ENCODE measurements at places on chromosomes 5 and 9. TPM values are rescaled to one million over a fixed set of nuclear protein-coding genes. Genes with fewer than 3 reads are reported as not detected.

The FIBCD1 gene
- polyA plus RNA-seq: 1.8 TPM

The PKD2L2 gene
- polyA plus RNA-seq: not detected

The QRFP gene
- not detected for polyA plus RNA-seq

The ANGPTL2 gene
- polyA plus RNA-seq: not detected

The GFI1B gene
- polyA plus RNA-seq: not detected

The TMEM215 gene
- polyA plus RNA-seq: not detected

The ZCCHC9 gene
- polyA plus RNA-seq: 12.4 TPM

The PTGES gene
- polyA plus RNA-seq: 59.6 TPM

The AIF1L gene
- 5.8 TPM for polyA plus RNA-seq

The CDO1 gene
- polyA plus RNA-seq: not detected

The FOXI1 gene
- polyA plus RNA-seq: not detected

The OTP gene
- polyA plus RNA-seq: not detected

The C9orf153 gene
- polyA plus RNA-seq: not detected

The HACD4 gene
- 0.08 TPM for polyA plus RNA-seq

The THOC3 gene
- polyA plus RNA-seq: 152 TPM

The NMUR2 gene
- polyA plus RNA-seq: not detected

The DPYSL3 gene
- 13.9 TPM for polyA plus RNA-seq

The NAIP gene
- polyA plus RNA-seq: 0.74 TPM

The NUTM2G gene
- polyA plus RNA-seq: not detected

The CER1 gene
- polyA plus RNA-seq: not detected

The SPOCK1 gene
- polyA plus RNA-seq: 7.3 TPM

The SPATA31A3 gene
- not detected for polyA plus RNA-seq
